ENCODE measurements at places on chromosomes 2 and 18.

- no peak for DNase-seq
Observed at GRCh38 chr2:190707726-190708125, 58.8 kb downstream of the NAB1 start.

DNA sequence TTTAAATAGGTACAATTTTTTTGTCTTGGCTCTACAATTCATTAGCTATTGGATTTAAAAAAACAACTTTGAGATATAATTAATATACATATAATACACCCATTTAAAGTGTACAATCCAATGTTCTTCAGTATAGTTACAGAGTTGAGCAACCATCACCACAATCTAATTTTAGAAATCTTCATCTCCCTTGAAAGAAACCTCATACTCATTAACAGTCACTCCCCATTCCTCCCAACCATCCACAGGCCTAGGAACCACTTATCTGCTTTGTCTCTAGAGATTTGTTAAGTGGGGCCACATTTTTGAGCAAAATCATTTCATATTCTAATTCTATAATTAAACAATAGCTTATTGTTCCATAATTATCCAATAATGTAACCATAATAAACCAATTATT lies 32.6 kb downstream of the MRPL33 start:
- DNase-seq: peak; percentile 68

DNA sequence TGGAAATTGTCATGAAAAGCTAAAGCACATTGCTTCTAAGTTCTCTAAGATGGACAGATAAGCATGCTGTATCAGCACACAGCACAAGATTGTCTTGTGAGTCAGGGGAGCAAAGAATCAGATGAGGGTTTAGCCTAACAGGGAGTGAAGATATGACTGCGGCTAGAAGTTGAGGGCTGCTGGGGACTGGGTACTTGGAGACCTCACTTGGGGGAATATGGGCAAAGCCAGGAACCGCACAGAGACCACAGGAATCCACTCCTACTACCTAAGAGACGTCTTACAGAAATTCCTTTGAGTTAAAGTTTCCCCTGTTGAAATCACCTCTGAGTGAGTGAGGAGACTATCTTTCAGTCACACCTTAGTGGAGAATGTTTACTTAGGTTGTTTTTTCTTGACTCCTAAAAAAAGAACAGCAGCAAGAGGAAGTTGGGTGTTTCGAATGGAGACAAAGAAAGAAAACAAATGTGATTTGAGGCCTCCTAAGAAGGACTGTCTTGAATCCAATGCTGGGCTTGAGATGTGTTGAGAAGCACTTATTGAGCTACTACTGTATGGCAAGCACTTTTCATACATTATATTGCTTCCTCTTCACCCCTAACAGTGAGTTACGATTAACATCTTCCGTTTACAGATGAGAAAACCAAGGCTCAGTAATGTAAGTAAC lies 100.7 kb downstream of the ANKRD44 start:
- no peak for DNase-seq

- no peak for DNase-seq
Observed at GRCh38 chr2:193251909-193252308, 1057.2 kb upstream of the TMEFF2 start.

GRCh38 chr2:156124458-156124857 lies 208.1 kb downstream of the NR4A2 start:
- no peak for DNase-seq

GRCh38 chr2:4553241-4553640 lies 849.9 kb downstream of the DCDC2C start:
- DNase-seq: no peak
